ENCODE measurements at places on chromosomes 3 and 15. TPM values are rescaled to one million over a fixed set of nuclear protein-coding genes. Genes with fewer than 3 reads are reported as not detected.

TMEM207 gene
- total RNA-seq, result not detected

CLDN18 gene
- total RNA-seq, result not detected

EFCC1 gene
- total RNA-seq, result 0.13 TPM

MRPL3 gene
- total RNA-seq, result 161 TPM

SKOR1 gene
- 0.07 TPM for total RNA-seq

CLDN11 gene
- 7.5 TPM for total RNA-seq

TMEM212 gene
- not detected for total RNA-seq

ATP13A5 gene
- not detected for total RNA-seq

KBTBD12 gene
- total RNA-seq, result not detected

CLDN1 gene
- total RNA-seq, result 0.27 TPM

NSMCE3 gene
- total RNA-seq, result 7.7 TPM

GADL1 gene
- total RNA-seq, result 1.1 TPM

ROBO2 gene
- not detected for total RNA-seq

CDHR4 gene
- total RNA-seq, result not detected

MUSTN1 gene
- not detected for total RNA-seq

KBTBD8 gene
- 6.0 TPM for total RNA-seq

All from thoracic aorta endothelial cell (primary cell).